Stimulated activated CD4-positive, alpha-beta T cell treated with anti-CD3 and anti-CD28 coated beads, TNF-alpha, amount 100 ng/mL, for 4 hours (primary cell): ENCODE measurements at places on chromosomes 3 and 15.

DNA sequence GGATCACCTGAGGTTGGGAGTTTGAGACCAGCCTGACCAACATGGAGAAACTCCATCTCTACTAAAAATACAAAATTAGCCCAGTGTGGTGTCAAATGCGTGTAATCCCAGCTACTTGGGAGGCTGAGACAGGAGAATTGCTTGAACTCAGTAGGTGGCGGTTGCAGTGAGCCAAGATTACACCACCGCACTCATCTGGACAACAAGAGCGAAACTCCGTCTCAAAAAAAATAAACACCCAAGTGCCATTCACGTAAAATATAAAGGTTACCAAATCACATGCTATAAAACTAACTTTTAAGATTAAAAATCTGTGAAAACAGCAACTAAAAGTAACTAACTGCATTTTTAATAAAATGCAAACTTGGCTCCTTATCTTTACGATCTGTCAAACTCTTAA lies 8.9 kb downstream of the TRIM59 start:
- DNase-seq: no peak

GRCh38 chr3:69791919-69792399 lies 52.7 kb downstream of the MITF start:
- DNase-seq: no peak

GRCh38 chr15:89917442-89918101 lies 4.8 kb upstream of the ARPIN start:
- no peak for DNase-seq

GRCh38 chr3:37751967-37752648 lies 109.6 kb upstream of the CTDSPL start:
- no peak for DNase-seq

DNA sequence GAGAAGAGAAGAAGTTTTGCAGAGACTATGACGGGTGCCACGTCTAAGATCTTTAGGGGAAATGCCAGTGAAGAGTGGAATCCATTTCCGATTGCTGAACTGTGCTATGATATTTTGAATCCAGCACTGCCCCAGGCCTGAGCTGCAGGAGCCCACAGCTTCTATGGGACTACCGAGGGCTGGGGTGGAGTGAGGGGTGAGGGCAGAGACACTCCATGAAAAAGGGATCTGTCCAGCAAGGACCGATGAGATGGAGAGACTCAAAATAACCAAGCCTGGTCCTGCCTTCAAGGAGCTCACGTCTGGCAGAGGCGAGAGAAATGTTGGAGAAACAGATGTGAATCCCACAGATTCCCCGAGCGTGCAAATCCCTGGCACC lies 79.8 kb upstream of the MEF2A start:
- no peak for DNase-seq

- no peak for DNase-seq
Observed at GRCh38 chr15:78394981-78395616, 42.9 kb upstream of the IREB2 start.

GRCh38 chr3:170726976-170727661 lies 141.2 kb upstream of the SLC7A14 start:
- DNase-seq: no peak

DNA sequence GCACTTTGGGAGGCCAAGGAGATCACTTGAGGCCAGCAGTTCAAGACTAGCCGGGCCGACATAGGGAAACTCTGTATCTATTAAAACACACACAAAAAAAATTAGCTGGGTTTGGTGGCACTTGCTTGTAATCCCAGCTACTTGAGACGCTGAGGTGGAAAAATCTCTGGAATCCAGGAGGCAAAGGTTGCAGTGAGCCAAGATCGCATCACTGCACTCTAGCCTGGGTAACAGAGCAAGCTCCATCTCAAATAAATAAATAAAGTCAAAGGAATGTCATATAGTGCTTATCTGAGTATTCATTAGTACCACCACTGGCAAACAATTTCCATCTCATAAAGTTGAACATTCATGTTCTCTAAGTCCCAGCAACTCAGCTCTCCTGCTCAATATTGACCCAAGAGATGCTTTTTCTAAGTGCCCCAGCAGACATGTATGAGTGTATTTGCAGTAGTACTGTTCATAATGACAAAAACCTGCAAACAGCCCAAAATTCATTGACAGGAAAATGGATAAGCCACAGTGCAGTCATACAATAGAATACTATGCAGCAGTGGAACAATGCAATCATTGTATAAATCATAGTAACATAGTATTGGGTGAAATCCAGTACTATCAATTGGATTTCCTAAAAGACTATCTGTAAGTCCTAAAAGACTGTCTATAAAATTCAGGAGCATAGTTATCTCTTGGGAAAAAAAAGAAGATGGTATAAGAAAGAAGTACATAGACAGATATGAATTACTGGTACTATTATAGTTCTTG lies 751.5 kb upstream of the LMCD1 start:
- no peak for DNase-seq
